Skeletal muscle cell (primary cell): ENCODE measurements at places on chromosomes 7 and 10.

- DNase-seq = peak; percentile 10
These were observed 69.0 kb downstream of the TNRC18 start for GRCh38 chr7:5354460-5355232.

GRCh38 chr7:39044489-39044888, 66.8 kb downstream of the POU6F2 start:
- DNase-seq = no peak

GRCh38 chr7:91569728-91570457, 305.7 kb downstream of the FZD1 start:
- DNase-seq = peak; percentile 64

GRCh38 chr7:98956937-98957336, 78.6 kb downstream of the TRRAP start:
- DNase-seq = no peak

DNA sequence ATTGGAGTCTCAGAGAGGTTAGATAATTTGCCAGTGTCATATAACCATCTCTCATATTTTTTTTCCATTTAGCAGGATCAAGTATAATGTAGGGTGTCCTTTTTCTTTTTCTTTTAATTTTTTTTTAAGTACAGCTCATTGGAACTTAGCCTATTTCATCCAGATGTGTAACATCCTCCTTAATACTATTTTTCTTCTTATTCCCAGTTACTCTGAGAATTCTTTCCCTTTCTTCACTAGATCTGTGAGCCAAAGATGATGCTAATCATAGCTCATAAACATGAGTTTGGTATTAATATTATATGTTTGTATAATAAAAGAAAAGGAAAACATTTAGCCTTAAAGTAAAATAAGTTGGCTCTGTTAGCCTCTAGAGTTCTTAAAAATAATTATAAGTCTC, 32.8 kb downstream of the PPP1R9A start:
- no peak for DNase-seq

- DNase-seq = no peak
These were observed at the start of gene HOXA10 for GRCh38 chr7:27173956-27174873. Gene HOXA10, minus strand, starts transcription at chr7:27174320. Its CDS starts 14 bp downstream, at chr7:27174306.

DNA sequence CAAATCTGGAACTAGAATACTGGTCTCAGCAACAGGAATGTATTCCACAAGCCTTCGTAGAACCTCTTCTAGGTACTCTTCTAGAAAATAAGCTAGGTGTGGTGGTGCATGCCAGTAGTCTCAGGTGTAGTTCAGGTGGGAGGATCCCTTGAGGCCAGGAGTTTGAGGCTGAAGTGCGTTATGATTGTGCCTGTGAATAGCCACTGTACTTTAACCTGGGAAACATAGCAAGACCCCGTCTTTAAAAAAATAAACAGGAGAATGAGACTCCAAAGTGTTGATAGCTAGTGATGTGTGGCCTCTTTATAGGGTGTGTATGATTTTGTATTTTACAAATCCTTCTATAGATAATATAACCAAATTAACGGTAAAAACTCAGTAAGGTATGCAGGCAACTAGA, 1.5 kb upstream of the ZNF775 start:
- no peak for DNase-seq

- DNase-seq = peak; percentile 14
These were observed 5.2 kb downstream of the PHYHIPL start for GRCh38 chr10:59181668-59182067.

DNA sequence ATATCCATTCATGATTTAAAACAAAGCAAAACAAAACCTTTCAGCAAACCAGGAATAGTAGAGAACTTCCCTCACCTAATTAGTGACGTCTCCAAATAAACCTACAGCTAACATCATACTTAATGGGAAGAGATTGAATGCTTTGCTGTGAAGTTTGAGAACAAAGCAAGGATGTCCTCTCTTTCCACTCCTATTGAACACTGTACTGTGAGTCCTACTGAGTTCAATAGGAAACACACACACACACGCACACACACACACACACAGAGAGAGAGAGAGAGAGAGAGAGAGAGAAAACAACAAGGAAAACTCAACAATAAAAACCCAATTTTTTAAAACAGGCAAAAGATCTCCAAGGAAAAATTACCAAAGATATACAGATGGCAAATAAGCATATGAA, 32.3 kb downstream of the PODXL start:
- no peak for DNase-seq

DNA sequence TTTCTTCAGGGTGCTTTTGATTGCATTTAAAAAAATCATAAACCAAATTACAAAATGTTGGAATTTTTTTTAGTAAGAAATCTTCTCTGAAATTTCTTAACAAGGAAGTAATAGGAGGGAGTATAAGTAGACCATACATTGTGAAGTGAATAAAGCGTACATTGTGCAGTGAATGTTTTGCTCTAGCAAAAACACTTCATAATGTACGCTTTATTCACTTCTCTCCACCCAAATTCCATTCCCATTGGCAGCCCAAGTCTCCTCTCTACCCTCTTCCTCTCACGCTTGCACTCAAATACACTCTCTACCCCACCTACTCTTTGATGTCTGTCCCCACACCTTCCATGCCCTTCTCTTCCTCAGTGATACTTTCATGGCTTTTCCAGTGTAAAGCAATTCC, 241.0 kb downstream of the PPP1R3A start:
- no peak for DNase-seq

GRCh38 chr7:88062238-88062637, 128.2 kb downstream of the ADAM22 start:
- no peak for DNase-seq
